ENCODE measurements at places on chromosomes 4 and X.
A peak's percentile ranks its signal among the peaks of the same experiment; 100 is the strongest.

DNA sequence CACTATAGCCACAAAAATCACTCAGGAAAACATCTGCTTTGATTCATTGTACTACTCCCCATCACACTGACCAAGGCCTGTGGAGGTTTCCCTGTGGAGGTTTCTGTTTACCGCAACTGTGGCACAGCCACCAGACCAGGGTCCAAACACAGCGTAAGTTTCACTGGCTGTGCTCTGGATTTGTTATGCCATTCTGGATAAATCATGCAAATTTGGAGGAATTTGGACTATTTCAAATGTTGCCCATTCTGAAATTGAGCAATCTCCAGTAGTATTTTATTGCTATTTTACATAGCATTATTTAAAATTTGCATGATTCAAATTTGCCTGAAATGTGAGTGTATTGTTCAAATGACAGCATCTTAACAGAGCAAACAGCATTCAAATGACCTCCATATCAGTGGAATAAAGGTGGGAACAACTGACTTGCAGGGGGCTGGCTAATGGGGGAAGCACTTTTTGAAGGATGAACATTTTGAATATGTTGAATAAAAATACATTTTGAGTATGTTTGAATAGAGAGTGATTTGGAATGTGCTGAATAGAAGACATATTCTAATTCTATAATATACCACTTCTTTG is 66.1 kb upstream of the ACSL1 start:
- DNase-seq = no peak

GRCh38 chr4:48130100-48130499 is 4.0 kb downstream of the TXK start:
- no peak for DNase-seq

DNA sequence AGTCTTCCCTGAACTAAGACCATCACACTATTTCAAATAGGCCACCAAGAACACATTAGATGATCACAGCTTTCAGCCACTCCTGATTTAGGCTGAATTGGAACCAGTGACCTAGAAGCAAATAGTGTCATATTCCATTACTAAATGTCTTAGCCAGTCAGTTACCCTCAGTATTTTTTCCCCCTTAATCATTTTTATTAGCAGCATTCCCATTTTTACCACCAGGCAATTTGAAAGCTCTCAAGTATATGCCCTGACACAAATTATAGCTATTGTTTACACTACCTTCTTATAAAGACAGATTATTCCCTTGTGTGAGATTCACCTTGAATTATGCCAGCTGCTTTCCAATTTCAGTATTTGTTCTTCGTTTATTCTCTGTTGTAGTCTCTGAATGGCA is 1146.9 kb downstream of the PDHA2 start:
- no peak for DNase-seq

DNA sequence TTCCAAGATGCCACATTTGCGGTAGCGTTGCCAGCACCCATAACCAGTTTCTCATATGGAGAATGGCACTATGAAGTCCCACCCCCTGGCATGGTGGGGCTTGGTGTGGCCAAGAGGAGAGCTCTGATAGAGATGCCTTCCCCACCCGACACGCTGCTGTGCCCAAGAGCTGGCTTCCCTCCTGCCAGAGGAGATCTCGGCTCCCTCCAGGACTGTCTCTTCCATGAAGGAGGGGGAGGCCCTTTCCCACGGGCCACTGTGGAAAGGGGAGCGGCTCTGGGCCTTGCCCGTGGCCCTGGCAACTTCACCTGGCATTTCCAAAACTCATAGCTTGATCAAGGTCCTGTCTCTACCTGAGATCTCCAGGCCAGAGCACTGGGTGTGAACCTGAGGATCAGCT is 217.3 kb upstream of the PSAPL1 start:
- no peak for DNase-seq

DNA sequence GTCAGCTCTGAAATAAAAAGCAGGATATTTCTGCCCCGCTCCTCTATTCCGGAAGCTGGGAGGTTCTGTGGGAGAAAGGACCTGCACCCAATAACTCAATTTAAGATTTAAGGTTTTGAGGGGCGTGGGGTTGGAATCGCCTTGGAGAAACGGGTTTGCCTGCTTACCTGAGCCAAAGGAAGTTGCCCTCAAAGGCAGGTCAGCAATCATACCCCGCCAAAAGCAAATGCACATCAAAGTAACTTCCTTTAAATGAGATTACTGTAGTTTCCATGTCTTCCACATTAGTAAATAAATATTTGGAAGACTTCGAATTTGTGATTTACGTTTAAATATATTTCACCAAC is 978 bp upstream of the HS3ST1 start:
- no peak for DNase-seq

- no peak for DNase-seq
Observed at GRCh38 chr4:72208421-72209075, 176.7 kb downstream of the NPFFR2 start.

DNA sequence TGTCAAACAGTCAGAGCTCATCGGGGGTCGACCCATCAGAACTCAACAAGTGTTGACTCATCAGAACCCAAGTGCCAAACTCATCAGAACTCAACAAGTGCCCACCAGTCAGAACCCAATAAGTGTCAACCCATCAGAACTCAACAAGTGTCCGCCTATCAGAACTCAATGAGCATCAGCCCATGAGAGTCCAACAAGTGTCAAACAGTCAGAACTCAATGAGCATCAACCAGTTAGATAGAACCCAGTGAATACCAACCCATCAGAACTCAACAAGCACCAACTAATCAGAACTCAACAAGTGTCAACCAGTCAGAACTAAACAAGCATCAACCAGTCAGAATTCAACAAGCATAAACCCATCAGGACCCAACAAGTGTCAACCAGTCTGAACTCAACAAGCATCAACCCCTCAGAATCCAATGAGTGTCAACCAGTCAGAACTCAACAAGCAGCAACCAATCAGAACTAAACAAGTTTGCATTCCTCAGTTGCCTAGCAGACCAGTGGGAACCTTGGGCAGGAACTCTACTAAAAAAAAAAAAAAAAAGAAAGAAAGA is 115.3 kb downstream of the PRKX start:
- no peak for DNase-seq

- no peak for DNase-seq
Observed at GRCh38 chr4:26150948-26151347, 169.9 kb upstream of the RBPJ start.

GRCh38 chr4:101961144-101961543 is 170.6 kb downstream of the BANK1 start:
- no peak for DNase-seq

- no peak for DNase-seq
Observed at GRCh38 chr4:157048248-157048647, 27.7 kb upstream of the GLRB start.

GRCh38 chrX:151505796-151506195 is 57.7 kb upstream of the PASD1 start:
- no peak for DNase-seq

DNA sequence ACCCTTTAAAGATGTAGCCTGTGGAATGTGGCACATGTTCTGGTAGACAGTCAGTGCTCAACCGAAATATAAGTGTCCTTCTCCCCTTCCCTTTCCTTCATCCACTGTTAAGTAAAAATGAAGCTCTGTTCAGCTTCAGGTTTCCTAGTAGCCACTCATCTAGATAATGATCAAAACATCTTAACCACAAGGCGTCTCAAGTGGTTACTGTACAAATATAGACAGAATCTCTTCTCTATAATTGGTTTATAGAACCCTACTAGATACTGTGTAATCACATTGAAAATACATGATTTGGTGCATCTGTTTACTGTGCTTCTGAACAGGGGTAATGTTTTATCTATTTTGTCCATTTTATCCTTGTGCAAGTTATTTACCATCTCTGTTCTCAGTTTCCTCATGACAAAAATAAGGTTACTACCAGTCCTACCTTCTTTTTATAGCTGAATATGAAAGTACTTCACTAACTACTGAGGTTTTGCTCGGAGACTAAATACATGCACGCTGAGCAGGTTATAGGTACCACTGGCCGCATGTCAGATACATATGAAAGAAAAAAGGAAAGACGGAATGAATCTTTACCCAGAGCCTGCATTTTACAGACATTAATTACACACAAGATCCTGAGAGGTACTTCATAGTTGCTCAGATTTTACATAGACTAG is 20.3 kb upstream of the SLC25A4 start:
- no peak for DNase-seq

DNA sequence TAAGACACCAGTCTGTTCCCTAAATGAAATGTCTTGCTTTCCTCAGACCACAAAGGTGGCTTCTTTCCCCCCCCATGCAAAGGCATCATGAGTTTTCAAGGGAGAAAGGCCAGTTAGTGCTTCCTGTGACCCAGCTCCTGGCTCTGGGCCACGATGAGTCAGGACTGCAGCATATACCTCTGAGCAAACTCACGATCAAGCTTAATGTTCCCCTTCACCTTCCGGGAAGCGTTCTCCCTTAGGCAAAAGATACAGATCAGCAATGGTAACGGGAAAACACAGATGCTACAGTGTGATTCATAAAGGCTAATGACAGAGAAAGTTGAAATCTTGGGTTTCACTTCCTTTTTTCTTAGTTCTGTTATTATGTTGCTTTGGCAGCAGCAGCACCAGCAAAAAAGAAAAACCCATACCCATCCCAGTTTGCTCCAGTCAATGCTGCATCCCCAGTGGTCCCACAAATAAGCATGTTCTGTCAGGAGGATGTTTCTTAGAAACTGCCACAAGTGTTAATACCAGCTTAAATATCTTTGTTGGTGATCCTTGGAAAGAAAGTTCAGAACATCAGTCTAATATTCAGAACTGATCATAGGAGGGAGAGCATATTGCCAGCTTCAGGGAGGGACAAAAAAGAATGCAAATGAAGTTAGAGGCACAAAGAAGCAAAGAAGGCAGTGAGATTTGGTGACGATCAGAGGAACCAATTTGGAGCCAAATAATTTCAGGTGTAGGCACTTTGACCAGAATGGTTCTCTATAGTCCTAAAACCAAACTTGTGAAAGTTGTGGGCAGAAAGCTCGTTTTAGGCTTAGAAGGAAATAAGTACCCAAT is 41.2 kb downstream of the LONRF3 start:
- DNase-seq = no peak

GRCh38 chr4:125200556-125200955 is 114.2 kb upstream of the FAT4 start:
- DNase-seq = no peak

DNA sequence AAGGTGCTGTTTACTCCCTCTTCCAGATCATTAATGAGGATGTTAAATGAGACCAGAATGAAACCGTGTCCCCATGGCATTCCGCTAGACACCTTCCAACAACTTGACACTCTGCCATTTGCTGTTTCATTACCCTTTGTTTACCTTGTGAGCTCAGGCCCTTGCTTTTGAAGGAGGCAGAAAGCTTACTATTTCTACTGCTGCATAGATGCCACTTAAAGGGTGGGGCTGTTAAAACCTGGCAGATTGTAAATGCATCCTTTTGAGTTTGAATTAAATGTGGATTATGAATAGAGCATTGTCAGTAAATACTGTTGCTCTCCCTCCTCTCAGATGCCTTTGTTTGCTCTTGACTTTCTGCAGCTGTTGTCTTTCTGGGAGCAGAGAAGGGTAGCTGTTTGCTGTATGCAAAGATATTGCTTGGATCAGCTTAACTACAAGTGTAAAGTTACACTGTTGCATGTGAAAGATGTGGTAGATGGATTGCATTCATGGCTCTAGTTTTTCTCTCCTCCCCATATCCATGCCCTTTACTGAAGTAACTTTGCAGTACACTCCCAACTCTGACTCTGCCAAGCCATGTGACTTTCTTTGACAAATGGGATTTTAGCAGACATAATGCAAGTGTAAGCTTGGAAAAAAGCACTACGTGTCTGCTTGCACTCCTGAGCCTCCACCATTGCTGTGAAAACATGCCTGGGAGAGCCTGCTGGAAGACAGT is 75.0 kb upstream of the DHX15 start:
- DNase-seq = no peak

DNA sequence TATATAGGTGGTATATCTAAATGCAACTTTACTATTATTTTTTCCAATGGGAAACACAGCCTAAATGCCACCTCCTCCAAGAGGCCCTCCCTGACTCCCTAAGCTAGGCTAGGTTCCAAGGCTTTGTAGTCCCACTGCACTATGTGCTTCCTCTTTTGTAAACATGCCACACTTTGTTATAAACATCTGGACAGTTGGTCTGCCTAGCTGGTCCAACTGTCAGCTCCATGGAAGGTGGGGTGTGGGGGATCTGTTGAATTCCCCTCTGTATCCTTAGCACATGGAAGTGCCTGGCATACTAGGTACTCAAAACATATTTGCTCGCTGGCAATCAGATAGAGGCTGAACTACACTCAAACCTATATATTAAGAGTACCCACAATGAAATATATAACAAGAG is 63.4 kb downstream of the SLC9A7 start:
- no peak for DNase-seq

GRCh38 chr4:125517831-125518230 is 203.1 kb downstream of the FAT4 start:
- DNase-seq = no peak

GRCh38 chr4:169968999-169969398 is 57.2 kb downstream of the MFAP3L start:
- DNase-seq = no peak

GRCh38 chr4:69759189-69759604 is 1.2 kb downstream of the SULT1B1 start:
- no peak for DNase-seq

GRCh38 chrX:110002300-110003166 is at the start of gene TMEM164:
TMEM164 (plus strand) TSS chrX:110003114; CDS start chrX:110003775, 661 bp downstream.
- DNase-seq = peak; percentile 42

- no peak for DNase-seq
Observed at GRCh38 chrX:49266523-49267445, 2.3 kb upstream of the FOXP3 start.

GRCh38 chr4:27397886-27398285 is 537.2 kb downstream of the STIM2 start:
- DNase-seq = no peak

GRCh38 chr4:173547889-173548288 is 17.9 kb upstream of the HAND2 start:
- DNase-seq = no peak

- DNase-seq = no peak
Observed at GRCh38 chr4:172802032-172802431, 366.6 kb upstream of the GALNT7 start.

DNA sequence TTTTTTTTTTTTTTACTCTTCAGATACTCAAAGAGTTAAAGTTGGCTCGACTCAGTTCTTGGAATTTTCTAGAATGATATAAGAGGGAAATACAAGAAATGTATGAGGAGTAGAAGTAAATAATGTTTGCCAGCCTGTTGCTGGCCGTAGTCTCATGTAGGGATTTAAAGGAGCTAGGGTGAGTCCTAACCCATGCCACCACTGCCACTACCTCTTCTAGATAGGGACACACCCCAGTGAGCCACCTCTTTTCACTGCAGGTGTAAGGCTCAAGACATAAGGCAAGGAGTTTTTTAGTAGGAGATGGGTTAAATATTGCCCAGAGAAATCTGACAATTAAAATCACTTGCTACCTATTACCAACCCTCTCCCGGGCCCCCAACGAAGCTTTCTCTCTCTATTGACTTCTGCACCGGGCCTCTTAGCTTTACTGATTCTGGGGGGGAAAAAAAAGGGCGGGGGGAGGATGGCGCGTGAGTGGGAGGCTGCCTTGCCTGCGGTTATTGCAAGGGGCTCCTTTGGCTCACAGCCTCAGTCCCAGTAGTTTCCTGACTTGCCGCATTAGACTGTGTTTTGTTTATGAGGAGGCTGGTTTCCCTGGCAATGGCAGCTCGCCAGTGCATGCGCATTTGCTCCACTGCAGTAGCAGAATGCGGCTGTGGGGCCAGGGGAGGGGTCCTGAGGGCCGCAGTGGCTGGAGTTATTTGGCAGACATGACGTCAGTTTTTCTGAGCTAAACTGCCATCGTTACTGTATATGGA is 3.0 kb downstream of the LINC00632 start:
- no peak for DNase-seq

Data from activated CD8-positive, alpha-beta memory T cell treated with anti-CD3 and anti-CD28 coated beads for 1 hour (primary cell).